ENCODE measurements at places on chromosomes 7 and 10.

DNA sequence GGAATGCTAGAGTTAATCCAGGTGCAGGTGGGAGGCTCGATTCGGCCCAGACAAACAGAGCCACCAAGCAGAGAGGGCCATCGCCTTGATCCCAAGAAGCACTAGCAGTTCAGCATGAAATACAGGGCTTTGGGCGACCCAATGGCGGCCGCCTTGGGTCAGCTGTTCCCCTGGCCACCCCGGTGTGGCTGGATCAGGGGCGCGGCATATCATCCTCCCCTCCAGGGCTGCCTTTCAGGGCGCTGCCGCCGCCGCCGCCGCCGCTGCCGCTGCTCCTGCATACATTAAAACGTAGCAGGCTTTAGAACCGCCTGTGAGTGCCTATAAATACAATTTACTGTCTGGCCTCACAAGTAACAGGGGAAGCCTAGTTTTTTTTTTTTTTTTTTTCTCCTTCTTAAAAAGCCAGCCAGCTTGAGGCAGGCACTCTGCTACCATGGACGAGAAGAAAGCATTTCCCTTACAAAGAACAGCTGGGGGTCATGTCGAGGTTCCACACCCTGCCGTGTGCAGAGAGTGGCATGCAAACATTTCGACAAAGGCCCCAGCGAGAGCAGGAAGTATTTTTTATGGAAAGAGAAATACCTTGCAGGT is 57.7 kb upstream of the EFCAB10 start:
- no peak for DNase-seq

DNA sequence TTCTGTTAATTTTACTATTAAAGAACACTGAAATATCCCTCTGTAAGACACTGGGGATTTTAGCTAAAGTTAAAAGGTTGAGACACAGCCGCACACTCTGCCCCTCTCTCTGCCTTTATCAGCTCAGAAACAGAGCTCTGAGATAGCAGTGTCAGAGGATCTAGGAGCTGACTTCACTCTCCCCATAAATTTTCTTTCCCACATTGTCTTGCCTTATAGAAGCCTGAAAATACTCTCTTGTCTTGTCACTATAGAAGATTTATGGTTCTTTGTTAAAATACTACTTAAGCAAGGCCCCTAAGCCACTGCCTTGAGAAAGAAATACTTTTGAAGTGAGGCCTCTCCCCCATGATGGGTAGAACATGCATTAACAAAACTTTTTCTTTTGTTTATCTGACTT is 105.7 kb upstream of the C10orf90 start:
- no peak for DNase-seq

DNA sequence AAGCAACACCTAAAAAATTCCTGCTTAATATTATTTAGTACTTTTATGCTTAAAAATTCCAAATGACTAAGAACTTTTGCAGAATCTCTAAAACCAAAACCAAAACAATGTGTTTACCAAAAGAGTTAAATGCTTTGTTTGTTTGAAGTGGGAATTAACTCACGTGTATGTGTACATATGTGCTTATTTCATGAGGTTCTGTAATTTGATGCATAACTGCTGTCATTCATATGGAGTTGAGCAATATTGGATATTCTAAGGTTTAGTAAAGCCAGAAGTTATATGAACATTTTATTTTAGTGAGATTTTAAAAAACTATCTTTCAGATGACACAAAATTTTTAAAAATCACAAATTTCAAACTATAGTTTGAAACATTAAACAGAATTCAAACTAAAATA is 157.1 kb downstream of the PIP4K2A start:
- no peak for DNase-seq

- no peak for DNase-seq
Measured at GRCh38 chr7:67805921-67806471, 809.4 kb downstream of the TYW1 start.

DNA sequence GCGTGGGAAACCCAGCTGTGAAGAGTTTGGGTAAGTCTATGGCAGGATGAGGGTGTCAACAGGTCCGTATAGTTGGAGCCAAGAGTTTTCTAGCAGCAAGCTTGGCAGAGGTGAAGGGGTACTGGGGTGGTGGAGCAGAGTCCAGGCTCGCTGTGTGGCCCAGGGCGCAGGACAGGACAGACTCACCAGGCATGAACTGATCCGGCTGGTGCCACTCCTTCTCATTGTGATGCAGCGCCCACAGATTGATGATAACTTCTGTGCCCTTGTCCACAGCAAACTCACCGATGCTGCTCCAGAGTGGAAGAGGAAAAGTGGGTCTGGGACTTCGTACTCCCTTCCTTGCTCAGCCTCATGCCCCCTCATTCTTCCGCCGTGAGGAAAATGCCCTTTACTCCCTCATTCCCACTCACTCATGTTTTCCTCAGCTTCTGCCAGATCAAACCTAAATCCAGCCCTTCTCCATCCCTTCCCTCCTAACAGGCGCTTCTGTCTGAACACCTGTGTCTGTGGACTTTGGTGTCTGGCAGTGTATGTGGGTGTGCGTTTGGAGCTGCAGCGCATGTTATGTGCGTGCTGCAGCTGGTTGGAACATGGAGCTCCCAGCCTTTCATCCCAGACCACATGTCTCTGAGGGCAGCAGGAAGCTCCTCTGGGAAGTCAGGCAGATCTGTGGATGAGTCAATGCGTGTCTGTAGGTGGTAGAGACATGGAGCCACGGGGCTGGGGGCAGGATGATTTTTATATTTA is 5.7 kb downstream of the CYP17A1 start:
- DNase-seq, result no peak

DNA sequence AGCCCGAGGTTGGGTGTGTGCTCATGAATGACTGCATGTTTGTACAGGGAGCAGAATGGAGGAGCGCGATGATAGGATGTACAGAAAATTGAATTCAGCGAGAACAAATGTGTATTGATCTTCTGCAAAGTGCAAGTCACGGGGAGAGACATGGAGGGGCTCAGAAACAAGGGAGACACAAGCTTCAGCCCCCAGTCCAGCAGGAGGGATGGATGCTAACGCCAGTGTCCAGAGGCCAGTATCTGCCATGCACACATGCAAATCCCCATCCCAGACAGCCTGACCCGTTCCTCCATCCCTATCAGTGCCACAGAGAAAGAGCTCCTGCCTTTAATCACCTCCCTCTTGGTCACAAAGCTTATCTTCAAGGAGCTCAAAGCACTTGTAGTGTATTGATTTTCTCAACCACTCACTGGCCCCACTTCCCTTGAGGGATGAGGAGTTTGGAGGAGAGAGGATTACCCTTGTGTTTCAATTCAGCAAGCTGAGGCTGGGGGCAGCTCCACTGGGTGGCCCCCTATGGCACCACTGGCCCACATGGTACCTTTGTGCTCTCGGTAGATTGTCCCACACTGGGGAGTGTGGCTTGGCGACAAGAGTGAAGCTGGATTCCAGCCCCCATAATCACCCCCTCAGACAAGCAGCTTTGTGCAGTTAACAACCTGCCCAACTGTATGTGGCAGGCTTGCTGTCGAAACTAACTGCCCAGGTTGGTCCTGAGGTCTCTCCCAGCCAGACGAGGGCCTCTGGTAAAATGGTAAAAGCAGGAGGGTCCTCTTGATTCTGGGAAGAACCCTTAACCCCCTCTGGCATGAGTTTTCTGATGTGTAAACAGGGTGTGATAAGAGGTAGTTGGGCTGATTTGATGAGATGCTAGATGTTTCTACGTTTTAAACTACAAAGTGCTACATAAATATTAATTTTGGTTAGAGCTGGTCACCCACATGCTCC is 151.6 kb upstream of the UNC5B start:
- no peak for DNase-seq

DNA sequence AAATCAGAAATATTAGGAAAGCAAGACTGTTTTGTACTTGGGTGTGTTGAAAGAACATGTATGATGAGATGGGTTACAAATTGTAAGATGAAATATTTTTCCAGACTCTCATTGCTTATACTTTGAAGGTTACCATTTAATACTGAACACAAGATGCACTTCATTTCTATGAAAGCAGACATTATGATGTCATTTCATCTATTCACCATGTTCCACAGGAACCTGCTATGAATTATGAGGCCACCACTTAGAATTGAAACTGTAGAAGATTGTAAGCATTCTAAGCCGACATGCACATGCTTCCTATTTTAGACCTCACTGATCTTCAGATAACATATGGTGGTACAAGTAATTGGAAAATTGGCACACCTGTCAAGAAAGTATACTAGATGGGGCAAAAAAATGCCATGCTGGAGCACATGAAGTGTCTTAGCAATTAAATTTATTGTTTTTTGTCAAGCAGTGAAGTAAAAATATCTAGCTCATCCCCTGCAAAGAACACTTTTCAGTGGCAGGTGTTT is 195.0 kb downstream of the PHF14 start:
- DNase-seq, result no peak

DNA sequence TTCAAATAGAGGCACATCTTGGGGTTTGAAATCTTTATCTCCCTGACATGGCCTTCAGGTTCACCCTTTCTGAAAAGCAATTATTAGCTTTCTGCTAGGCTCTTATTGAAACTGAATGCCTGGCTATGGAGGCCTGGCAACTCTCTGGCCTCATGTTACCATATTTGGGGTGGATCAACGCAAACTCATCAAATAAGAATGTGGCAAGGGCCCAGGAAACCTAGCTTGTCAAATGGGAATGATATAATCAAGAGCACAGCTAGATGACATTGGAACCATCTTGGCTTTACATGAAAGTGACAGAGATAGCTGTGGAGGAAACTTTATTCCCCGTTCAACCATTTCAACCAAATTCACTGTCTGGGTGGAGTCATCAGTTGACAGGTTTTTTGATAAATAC is 202.8 kb upstream of the SMIM30 start:
- DNase-seq, result no peak

DNA sequence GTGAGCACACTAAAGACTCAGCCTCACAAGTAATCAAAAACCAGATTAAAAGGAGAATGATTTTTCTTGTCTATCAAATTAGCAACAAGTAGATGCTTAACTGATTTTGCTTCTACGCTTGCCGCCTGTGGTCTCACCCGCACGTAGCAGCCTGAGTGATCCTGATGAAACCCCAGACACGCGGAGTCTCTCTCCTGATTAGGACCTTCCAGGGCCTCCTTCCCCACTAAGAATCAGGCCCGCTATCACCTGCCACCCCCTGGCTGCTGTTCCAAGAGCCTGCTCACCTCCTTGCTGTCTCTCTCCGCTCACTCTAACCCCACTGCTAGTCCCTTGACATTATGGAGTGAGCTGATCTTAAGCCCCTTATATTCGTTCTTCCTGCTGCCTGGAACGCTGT is 325.9 kb upstream of the NRP1 start:
- no peak for DNase-seq

DNA sequence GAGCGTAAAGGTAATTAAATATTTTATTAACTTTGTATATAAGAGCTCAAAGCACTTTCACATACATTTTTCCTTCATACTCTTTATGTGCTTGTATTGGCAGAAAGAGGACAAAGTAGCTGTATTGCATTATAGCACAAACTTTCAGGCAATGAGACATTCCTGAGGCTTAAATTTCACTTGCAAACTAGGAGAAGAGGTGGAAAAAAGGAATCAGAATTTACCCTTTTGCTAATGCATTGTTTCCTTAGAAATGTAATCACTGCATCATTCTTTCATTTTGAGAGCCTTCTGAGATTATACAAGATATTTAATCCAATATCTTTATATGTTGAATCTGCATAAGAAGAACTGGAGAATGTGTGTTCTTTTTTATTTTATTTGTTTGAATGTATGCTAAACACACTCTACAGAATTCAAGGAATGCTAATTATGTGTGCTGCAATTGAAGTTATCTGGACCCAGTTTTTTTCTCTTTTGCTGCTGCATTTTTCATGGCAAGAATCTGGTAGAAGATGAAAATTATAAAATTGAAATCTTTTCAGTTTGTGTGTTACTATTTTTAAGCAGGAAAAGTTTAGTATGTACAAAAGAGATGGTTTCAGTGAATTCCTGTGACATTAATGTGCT is 185.1 kb downstream of the NXPH1 start:
- no peak for DNase-seq

- no peak for DNase-seq
Measured at GRCh38 chr10:35700487-35700882, 58.4 kb upstream of the FZD8 start.

- no peak for DNase-seq
Measured at GRCh38 chr7:88495881-88496725, 189.4 kb upstream of the STEAP4 start.

DNA sequence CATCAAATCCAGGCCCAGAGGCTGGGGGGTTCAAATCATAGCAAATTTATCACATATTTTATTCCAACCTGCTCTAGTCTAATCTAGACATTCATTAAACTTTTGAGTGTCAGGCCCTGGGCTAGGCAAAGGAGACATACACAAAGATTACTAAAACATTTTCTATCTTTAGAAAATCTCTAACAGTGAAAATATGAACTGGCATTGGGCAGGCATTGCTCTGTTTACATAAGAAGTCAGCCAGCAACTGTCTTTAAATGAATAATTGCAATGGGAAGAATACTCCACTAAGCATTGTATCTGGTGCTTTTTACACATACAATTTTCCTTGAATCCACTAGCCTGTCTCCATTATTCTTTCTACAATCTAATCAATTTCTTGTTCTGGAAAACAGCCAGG is 222.5 kb upstream of the LRRN3 start:
- DNase-seq, result no peak

GRCh38 chr7:23615331-23615730 is 18.1 kb downstream of the CCDC126 start:
- DNase-seq, result no peak

GRCh38 chr7:105073143-105073542 is 59.1 kb downstream of the KMT2E start:
- no peak for DNase-seq
